ENCODE measurements at places on chromosomes 1 and 21. TPM values are rescaled to one million over a fixed set of nuclear protein-coding genes. Genes with fewer than 3 reads are reported as not detected.

Gene AKIRIN1
- 59.0 TPM for total RNA-seq

Gene VASH2
- not detected for total RNA-seq

Gene CHI3L2
- total RNA-seq = 1.4 TPM

Gene MROH7
- total RNA-seq = not detected
